AML-193 (cell line): ENCODE measurements at places on chromosomes 11 and 22.

- no peak for DNase-seq
Observed at GRCh38 chr11:15817001-15817400, 539.3 kb downstream of the SOX6 start.

- no peak for DNase-seq
Observed at GRCh38 chr11:69697469-69697843, 6.4 kb downstream of the FGF19 start.

GRCh38 chr11:131845255-131845654 is 474.8 kb downstream of the NTM start:
- DNase-seq = no peak

GRCh38 chr22:19520566-19521305 is 3.5 kb downstream of the CLDN5 start:
- no peak for DNase-seq
